ENCODE measurements at places on chromosomes 1 and 21. TPM values are rescaled to one million over a fixed set of nuclear protein-coding genes. Genes with fewer than 3 reads are reported as not detected.

DNA sequence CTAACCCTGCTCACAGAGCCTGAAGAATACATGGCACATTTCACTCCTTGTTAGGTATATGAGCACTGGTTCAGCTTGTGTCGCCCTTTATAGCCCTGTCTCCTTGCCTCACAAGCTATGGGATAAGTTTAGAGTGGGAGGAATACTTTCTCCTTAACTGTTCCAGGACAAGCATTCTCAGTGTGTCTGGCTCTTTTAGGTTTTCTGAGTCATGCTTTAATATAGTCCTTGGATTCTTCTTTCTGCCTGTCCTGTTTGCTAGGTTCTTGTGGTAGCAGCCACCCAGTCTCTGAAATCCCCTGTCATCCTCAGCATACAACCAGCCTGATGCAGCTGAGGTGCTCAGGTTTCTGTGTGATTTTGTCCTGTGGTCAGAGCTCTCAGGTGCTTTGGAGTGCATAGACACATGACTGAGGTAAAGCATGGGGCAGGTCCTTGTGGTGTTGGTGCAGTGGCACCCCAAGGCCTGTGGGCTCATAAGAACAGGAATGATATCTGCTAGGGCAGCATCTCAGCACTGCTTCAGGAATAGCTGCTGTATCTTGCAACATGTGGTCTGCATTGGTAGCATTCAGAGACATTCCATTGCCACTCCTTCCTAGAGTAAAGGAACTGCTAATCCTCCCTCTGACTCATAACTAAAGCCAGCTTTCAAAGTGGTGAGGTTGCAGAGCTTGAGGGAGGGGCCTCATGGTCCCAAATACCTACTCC is 14.2 kb upstream of the CASQ2 start:
- DNase-seq, result no peak

- DNase-seq, result no peak
Observed at GRCh38 chr21:44473915-44474555, 18.7 kb downstream of the LRRC3 start.

GRCh38 chr1:159171688-159172501 is 480 bp downstream of the CADM3 start:
- DNase-seq, result no peak

Gene CACNA1S
- polyA plus RNA-seq, result 0.03 TPM

- peak; percentile 69 for DNase-seq
Observed at GRCh38 chr1:211258310-211258755, 833 bp upstream of the RCOR3 start.

Gene FCN3
- 0.85 TPM for polyA plus RNA-seq

- no peak for DNase-seq
Observed at GRCh38 chr1:77831566-77831965, 52.1 kb downstream of the MIGA1 start.

- DNase-seq, result no peak
Observed at GRCh38 chr1:110418729-110419128, 11.2 kb upstream of the LAMTOR5 start.

Gene HSF2BP
- polyA plus RNA-seq, result 2.4 TPM

Gene NGF
- 2.8 TPM for polyA plus RNA-seq

Gene SAMD11
- 43.9 TPM for polyA plus RNA-seq

DNA sequence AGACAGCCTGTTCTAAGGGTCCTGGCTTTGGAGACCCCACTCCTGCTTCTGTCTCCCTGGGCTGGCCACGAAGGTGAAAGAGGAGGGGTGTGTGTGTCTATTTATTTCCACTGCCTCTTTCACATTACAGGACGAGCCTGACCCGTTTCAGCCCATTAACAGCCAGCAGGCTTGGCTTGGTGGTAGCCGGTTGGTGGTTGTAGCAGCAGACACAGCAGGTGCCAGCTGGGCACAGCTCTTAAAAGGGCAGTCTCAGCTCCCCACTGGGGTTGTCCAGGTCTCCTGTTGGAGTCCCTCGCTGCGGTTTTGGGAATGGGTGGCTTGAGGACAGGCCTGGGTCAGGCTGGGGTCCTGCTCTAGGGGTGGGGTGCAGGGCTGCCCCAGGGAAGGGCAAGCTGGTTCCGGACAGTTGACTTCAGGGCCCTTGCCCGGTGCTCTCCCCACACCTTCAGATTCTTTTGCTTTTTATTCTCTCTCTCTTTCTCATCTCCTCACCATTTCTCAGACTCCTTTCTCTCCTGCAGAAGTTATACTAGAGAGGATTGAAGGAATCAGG is 84.6 kb downstream of the ACTL8 start:
- DNase-seq, result no peak

- no peak for DNase-seq
Observed at GRCh38 chr1:61387829-61388228, 305.5 kb downstream of the NFIA start.

Gene CFAP45
- polyA plus RNA-seq, result 2.7 TPM

- DNase-seq, result no peak
Observed at GRCh38 chr21:15367061-15367626, 302.3 kb upstream of the NRIP1 start.

GRCh38 chr1:221583465-221583864 is 158.4 kb downstream of the DUSP10 start:
- DNase-seq, result no peak

Gene LCE2C
- polyA plus RNA-seq, result not detected

Gene LENEP
- 0.30 TPM for polyA plus RNA-seq

Gene MIGA1
- polyA plus RNA-seq, result 20.7 TPM

DNA sequence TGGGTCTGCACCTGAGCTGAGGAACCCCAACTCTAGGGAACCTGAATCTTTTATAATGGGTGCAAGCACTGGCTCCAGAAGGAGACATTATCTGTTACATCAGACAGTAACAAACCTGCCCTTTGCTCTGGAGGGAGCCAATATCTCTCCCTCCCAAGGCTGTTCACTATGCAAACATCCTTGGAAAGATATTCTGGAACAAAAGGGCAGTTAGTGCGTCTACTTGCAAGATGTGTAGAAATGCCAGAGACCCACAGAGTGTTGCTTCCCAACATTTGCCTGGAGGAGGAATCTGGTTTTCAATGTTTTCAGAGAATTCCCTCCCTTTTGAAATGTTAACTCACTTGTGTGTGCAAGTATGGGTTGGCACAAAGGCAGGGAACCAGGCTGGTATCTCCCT is 31.9 kb downstream of the UMODL1 start:
- no peak for DNase-seq

Gene ZSWIM5
- 4.1 TPM for polyA plus RNA-seq

Gene CD53
- 15.4 TPM for polyA plus RNA-seq

GRCh38 chr1:30545365-30545764 is 178.0 kb downstream of the MATN1 start:
- DNase-seq, result no peak

GRCh38 chr1:67721650-67722291 is 36.8 kb downstream of the GADD45A start:
- no peak for DNase-seq

Measured in left renal pelvis (tissue), 4 donors.